Hematopoietic multipotent progenitor cell treated with erythropoietin and hydrocortisone succinate and interleukin-3 and kit ligand, for 6 days (in vitro differentiated cells): ENCODE measurements at places on chromosomes 7 and 10.

DNA sequence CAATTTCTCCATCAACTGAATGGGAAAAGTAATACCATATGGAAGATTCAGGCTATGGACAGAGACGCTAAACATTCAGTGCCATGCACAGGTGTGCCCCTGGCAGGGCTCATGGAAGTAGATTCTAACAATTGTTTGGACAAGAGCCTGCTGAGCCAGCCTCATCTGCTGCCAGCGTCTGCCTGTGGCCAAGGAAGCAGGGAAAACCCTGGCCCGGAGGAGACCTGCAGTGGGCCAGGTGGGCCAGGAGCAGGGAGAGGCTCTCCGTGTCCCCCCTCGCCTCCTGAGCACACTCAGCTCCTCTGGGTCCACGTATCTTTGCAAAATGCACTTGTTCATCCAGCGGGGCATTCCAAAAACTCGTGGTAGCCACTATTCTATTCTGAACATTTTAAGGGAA, 130.1 kb downstream of the TCERG1L start:
- no peak for DNase-seq

- no peak for DNase-seq
Observed at GRCh38 chr10:31776159-31776558, 152.5 kb downstream of the ARHGAP12 start.

DNA sequence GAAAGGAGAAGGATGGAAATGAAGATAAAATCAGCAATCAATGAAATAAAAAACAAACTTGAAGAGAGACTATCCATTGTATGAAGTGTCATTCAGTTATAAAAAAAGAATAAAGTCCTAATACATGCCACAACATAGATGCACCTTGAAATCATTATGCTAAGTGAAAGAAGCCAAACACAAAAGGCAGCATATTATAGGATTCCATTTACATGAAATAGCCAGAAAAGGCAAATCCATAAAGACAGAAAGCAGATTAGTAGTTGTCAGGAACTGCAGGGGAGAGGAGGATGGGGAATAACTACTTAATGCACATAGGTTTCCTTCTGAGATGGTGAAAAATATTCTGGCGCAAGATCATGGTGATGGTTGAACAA, 6.6 kb upstream of the PON1 start:
- DNase-seq = no peak

- DNase-seq = no peak
Observed at GRCh38 chr10:75098902-75099673, 12.4 kb upstream of the SAMD8 start.

- DNase-seq = no peak
Observed at GRCh38 chr7:23284871-23285270, 14.3 kb upstream of the MALSU1 start.

GRCh38 chr7:82289152-82289535, 154.4 kb downstream of the CACNA2D1 start:
- DNase-seq = no peak

- no peak for DNase-seq
Observed at GRCh38 chr10:124701435-124701834, 42.7 kb downstream of the FAM53B start.

GRCh38 chr7:157397036-157397720, 60.4 kb downstream of the DNAJB6 start:
- DNase-seq = no peak

DNA sequence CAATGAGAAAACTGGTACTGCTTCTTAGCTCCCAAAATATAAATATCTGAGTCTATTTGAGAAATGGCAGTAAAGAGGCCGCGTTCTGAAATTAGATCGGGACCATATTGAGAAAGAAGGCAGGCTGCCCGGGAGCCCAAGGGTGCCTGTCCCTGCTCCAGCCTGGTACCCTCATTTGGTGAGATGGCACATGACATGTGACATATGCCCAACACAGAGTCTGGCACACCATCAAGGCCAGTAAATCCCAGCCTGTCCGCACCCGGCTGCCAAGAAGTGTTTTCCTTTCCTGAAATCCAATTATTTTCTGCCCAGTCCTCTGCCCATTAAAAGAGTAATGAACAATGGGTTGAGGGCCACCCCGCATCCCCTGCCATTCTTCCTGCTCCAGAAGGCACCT, 66.4 kb downstream of the CDH23 start:
- DNase-seq = no peak
